Substantia nigra (tissue), 51 donors: ENCODE measurements at places on chromosomes 1 and 21.

- DNase-seq: no peak
Observed at GRCh38 chr1:57517587-57518374, 93.9 kb upstream of the DAB1 start.

DNA sequence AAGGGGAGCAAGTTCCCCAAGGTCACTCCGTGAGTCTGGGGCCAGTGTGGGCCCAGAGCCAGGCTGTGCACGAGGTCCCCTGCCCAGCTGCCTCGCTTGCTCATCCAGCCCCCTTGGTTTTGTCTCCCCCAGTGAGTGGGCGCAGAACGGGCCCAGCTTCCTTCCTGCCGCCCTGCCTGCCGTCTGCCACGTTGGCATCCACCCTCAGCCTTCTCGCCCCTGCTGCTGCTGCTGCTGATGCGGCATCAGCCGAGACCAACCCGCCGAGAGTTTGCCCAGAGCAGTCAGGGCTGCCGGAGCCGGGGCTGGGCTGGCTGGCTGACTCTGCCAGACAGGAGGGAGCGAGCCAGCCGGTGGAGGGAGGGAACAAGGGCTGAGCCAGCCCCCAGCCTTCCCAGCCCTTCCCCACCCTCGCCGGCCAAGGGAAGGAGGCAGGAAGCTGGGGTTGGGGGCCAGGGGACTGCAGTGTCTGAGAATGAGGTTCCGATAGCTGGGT is 31.4 kb upstream of the WASF2 start:
- DNase-seq: no peak

DNA sequence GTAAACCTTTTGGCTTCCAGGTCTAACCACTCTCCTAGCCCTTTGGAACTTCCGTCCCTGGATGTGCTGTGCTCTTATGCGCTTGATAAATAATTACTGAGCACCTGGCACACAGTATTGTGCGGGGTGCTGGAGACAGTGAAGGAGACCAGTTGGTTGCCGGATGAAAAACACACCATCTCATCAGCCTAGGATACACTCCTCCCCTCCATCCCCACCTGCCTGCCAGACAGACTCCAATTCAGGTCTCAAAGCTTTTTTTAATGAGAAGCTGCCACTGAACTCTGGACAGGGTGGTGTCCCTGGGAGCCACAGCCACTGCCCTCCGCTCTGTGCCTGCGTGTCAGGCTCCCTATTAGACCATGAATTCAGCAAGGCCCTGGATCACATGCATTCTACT is 9.2 kb downstream of the GNB1 start:
- DNase-seq: no peak

- no peak for DNase-seq
Observed at GRCh38 chr1:155044365-155044764, 6.8 kb upstream of the ADAM15 start.

DNA sequence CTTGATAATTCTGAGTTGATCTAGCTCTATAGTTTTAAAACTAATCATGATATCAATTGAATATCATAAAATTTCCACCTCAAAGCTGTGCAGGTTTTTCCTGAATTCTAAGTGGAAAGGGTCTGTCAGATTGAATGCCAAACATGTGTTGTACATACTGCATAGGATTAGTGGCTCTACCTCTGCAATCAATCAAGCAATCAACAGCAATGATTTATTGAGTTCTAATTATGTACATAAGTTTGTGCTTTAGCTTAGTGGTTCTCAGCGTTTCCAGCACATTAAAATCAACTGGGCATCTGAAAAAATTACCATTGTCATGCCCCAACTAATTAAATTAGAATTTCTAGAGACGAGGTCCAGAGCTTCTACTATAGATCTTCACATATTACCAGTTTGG is 251.5 kb downstream of the BACH1 start:
- no peak for DNase-seq

GRCh38 chr1:182786223-182786994 is 3.2 kb upstream of the NPL start:
- DNase-seq: peak; percentile 42

- no peak for DNase-seq
Observed at GRCh38 chr1:150596095-150596892, 16.9 kb upstream of the MCL1 start.

DNA sequence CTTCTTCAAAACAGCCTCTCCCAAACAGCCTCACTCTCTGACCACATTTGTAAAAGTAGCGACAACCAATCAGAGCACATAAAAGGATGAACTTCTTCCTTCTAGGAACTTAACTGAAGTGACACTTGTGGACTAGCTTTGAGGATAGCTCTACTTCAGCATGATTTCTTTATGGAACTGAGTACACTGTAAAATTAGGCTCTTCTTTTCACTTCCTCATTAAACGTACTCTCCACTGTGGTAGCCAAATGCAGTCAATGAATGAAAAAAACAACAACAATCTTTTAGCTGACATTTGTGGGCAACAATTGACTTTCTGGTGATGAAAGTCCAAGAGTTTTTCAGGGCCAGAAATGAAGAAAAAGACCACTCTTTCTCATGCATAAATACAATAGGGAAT is 9.6 kb downstream of the LRRC53 start:
- DNase-seq: no peak

- no peak for DNase-seq
Observed at GRCh38 chr1:42679364-42679983, 2.7 kb upstream of the YBX1 start.

GRCh38 chr1:77134359-77134758 is 84.9 kb downstream of the PIGK start:
- DNase-seq: no peak

- DNase-seq: no peak
Observed at GRCh38 chr1:230821346-230821745, 47.0 kb downstream of the C1orf198 start.

GRCh38 chr1:97041026-97041425 is 319.4 kb downstream of the PTBP2 start:
- no peak for DNase-seq

DNA sequence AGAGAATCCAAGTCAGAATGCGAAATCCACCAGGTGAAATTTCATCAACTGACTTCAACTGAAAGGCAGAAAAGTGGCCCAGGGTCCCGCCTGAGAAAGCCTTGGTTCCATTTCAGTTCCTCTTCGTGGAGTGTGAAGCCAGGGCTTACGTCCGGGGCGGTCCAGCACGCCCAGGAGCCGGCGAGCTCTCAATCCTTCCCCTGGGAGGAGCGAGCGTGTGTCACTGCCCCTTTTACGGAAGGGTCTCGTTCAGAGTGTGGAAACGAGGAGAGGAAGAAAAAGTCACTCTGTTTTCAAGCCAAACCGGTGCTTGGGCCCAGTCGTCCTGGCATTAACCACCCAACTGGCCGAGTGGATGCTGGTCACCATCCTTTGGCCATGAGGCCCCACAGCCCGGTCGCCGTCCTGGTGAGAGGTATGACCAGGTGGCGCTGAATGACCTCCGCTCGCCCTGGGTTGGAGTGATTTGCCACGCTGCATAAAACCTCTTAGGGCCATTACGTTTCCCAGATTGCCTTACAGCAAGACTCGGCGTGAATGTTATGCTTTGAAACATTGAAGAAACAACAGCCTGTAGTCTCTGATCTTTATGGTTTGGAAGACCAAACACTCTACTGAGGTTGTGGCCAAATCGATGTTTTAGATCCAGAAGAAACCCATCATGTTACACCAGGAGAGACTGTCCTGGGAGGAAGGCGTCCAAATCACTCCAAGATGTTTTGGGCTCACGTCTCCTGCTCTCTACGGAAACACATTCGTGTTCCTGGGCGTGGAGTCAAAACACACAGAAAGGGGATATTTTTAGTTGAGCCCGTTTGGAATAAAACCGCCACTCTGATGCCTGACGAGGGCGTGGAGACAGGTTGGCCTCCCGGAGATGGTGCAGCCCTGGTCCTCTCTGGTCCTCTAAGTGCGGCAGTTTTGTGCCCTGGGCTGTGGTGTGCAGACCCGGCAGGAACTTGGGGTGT is 93.6 kb upstream of the ACTRT2 start:
- no peak for DNase-seq

- no peak for DNase-seq
Observed at GRCh38 chr21:43006874-43007208, 32.5 kb downstream of the PKNOX1 start.

- peak; percentile 35 for DNase-seq
Observed at GRCh38 chr21:43865540-43866259, 677 bp downstream of the AGPAT3 start.

DNA sequence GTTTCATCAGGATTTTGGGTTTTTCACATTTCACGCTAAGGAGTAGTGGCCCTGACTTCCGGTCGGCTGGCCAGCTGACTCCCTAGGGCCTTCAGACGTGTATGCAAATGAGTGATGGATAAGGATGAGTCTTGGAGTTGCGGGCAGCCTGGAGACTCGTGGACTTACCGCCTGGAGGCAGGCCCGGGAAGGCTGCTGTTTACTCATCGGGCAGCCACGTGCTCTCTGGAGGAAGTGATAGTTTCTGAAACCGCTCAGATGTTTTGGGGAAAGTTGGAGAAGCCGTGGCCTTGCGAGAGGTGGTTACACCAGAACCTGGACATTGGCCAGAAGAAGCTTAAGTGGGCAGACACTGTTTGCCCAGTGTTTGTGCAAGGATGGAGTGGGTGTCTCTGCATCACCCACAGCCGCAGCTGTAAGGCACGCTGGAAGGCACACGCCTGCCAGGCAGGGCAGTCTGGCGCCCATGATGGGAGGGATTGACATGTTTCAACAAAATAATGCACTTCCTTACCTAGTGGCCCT is 23.1 kb upstream of the TNFRSF1B start:
- peak; percentile 21 for DNase-seq

GRCh38 chr1:25245393-25245792 is 1.9 kb downstream of the RSRP1 start:
- DNase-seq: no peak

GRCh38 chr21:34881421-34881820 is 167.7 kb downstream of the RUNX1 start:
- no peak for DNase-seq

GRCh38 chr1:228148196-228148861 is 1.4 kb upstream of the GJC2 start:
- no peak for DNase-seq

- DNase-seq: no peak
Observed at GRCh38 chr1:54546651-54547401, 1.2 kb upstream of the ACOT11 start.

- no peak for DNase-seq
Observed at GRCh38 chr21:40120940-40121575, 253.8 kb downstream of the PCP4 start.

DNA sequence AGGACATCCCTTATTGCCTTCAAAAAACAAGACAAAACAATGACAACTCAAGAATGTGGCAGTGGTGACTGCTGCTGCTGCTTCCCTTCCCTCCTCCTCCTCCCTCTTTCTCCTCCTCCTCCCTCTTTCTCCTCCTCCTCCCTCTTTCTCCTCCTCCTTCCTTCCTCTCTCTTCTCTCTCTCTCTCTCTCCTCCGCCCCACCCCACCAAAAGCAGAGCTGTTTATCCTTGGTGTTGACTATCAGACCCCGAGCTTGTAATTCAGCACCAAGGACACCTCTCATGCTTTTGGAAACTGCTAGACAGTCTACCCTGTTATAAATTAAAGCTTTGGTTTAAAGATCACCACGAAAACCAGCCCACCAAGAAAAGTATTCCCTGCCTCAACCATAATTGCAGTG is 72.4 kb upstream of the IFNAR2 start:
- DNase-seq: no peak

GRCh38 chr21:33492571-33492970 is 1.1 kb upstream of the DNAJC28 start:
- no peak for DNase-seq

- DNase-seq: no peak
Observed at GRCh38 chr1:178564086-178564782, 51.3 kb downstream of the TEX35 start.
